ENCODE measurements at places on chromosomes 3 and 15.

GRCh38 chr3:24495326-24495994 is 810 bp upstream of the THRB start:
- peak; percentile 70 for DNase-seq

- DNase-seq: no peak
These were observed 77.5 kb downstream of the TBL1XR1 start for GRCh38 chr3:177119829-177120228.

GRCh38 chr15:97893967-97894366 is 66.5 kb upstream of the ARRDC4 start:
- DNase-seq: no peak

GRCh38 chr15:82043130-82043673 is 2.6 kb downstream of the MEX3B start:
- DNase-seq: no peak

- DNase-seq: no peak
These were observed 10.3 kb downstream of the LINGO1 start for GRCh38 chr15:77622209-77622933.

All from left ventricle myocardium superior (tissue), 1 donor.